ENCODE measurements at places on chromosomes 7 and 10.

GRCh38 chr7:4203626-4204512, 478.2 kb upstream of the FOXK1 start:
- no peak for DNase-seq

DNA sequence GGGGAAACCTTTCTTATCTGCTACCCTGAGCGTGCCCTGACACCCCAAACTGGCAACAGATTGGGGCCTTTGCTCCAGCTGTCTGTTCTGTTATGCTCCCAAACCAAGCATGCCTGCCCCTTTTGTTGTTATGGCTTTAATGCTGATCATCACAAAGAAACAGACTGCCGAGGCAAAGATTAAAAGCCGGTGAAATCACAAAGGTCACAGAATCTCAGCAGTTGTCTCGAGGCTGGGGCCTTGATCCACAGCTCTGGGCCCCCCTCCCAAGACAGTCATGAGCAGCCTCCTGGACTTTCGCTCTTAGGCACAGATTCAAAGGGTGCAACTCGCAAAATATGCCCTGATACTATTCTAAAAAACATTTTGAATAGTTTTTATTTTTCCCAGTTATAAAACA, 65.6 kb downstream of the STRA8 start:
- DNase-seq, result no peak

- no peak for DNase-seq
Measured at GRCh38 chr7:1255080-1255816, 22.6 kb downstream of the UNCX start.

- no peak for DNase-seq
Measured at GRCh38 chr7:116417593-116418345, 81.8 kb upstream of the CAV2 start.

DNA sequence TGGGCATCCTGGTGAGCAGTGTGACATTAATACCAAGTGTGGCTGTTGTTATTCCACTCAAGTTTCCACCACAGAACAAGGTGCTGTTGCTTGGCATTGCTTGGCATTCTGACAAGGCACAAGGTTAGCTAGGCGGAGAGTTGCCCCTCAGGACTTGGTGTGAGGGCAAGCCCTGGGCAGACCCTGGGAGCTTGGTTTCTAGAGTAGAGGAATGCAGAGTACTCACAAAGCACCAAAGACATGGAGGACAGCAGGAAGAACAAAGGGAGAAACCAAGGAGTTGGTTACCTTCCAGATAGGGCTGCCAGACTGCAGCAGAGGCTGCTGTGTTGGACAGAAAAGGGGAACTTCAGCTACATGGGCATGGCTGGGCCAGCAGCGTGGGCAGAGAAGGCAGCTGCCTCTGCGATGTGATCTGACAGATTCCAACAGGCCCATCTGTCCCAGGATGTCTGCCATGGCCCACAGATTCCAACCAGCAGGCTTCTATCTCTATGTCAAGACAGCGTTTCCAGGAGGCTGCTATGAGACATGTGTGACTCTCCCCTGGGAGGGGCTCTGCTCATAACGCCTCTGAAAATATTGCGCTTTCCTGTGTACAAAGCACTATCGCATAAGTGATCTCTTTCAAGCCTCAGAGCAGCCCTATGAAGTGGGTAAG, 1.8 kb downstream of the GOLGA7B start:
- DNase-seq, result no peak

DNA sequence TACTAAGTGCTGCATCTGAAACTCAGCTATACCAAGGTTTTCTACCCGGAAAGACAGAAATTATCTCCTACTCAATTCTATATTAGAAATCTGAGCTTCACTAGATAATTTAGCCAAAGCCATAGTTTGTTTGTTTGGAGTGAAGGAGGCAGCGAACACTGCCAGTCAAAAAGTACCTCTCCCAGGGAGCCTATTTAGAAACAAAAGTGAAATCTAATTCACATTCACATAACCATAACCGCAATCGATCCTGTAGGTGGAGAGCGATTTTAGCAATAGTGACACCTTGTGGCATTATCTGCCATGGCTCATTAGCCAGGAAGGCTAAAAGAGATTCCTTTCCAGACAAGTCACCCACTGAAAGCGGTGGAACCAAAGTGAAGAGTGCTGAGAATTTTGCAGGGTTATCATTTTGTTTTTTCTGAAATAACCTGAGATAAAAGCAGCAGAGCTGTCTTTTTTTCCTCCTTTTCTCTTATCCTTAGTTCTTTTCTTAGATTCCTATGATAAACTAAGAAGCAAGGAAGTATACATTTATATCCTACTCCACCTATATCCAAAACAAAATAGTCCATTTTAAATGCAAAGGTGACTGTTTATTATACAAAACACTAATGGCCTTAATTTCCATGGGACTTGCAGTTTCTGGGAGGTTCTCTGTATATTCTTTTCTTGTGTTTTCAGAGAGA, 83.7 kb upstream of the BET1 start:
- DNase-seq, result no peak

DNA sequence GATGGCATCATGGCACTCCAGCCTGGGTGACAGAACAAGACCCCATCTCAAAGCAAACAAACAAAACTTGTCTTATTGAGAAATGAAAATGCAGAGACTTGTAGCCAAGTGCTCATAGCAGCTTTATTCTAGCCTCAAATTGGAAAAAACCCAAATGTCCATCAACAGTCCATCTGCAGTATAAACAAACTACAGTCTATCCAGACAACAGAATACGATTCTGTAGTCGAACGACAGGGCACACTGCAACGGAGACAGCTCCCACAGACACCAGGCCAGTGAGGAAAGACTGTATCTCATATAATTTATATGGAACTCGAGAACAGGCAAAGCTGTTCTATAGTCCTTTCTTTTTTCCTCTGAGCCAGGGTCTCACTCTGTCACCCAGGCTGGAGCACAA, 40.8 kb upstream of the SUN1 start:
- no peak for DNase-seq

DNA sequence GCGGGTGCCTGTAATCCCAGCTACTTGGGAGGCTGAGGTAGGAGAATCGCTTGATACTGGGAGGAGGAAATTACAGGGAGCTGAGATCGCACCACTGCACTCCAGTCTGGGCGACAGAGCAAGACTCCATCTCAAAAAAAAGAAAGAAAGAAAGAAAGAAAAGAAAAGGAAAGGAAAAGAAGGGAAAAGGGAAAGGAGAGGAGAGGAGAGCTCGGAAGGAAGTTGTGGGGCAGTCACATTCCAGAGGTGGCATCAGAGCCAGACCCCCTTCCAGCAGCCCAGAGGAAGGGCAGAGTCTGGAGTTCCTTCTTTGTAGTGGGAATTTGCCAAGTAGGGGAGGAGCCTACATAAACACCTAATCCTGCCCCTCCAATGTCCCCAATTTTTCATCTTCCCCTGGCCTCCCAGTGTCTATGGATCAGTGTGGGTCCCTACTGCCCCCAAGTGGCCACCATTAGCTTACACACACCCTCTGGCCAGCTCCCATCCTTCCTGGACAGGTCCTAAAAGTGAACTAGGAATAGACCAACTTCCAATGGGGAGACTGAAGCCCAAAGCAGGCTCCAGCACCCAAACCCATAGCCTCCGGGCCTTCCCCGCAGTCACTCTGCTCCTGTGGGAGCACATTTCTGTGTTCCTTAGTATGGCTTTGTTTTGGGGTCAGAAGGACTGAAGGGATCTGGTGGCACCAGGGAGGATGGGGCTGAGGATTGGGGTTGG, 39.6 kb upstream of the HSPB1 start:
- no peak for DNase-seq

Measured in stimulated activated CD8-positive, alpha-beta memory T cell treated with anti-CD3 and anti-CD28 coated beads, Interleukin-4, amount 100 ng/mL, for 1 hour (primary cell).